ENCODE measurements at places on chromosomes 6 and 20. TPM values are rescaled to one million over a fixed set of nuclear protein-coding genes. Genes with fewer than 3 reads are reported as not detected.

Gene GNRH2
- total RNA-seq: 1.2 TPM

Gene MUC21
- total RNA-seq: not detected

Gene KIF25
- 0.35 TPM for total RNA-seq

Gene SLC22A7
- not detected for total RNA-seq

Gene AGPAT4
- total RNA-seq: 12.4 TPM

Gene VWA7
- 5.5 TPM for total RNA-seq

GRCh38 chr6:132085731-132086130, 134.6 kb upstream of the CCN2 start:
- H3K4me1 ChIP-seq: no peaks in the 10 kb centered on the region
- H3K27me3 ChIP-seq: no peaks in the 10 kb centered on the region
- H3K36me3 ChIP-seq: no peaks in the 10 kb centered on the region
- no peak overlapping the region for H3K4me3 ChIP-seq
- DNase-seq: no peak

DNA sequence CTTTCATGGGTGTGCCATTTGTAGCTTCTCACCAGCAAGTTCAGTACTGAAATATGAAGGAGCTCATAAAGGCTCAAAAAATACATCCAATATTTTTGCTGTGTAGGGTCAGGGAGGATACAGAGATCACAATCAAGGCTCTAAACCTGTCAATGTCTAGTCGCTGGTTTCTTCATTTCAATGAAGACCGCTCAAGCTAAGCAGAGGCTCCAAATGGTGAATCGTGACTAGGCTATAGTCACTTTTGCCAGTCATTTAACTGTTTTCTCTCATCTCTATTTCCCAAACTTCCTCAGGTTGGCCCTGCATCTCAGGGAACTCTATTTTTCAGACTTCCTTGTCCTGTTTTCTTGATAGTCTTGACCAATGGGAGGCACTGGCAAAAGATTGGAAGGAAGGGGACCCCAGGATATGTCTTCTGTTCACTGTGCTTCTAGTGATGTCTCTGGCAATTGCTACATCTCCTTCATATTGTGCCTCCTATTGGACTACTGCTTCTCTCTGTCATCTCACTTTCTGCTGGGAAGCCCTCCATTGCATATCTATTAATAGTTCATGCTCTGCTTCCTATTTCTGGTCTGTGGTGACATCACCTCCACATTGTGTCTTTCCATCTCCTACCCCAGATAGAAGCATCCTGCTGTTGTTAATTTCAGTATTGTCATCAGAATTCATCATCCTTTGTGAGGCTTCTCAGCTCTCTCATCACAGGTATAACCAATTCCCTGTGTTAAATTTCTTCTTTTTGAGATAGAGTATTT, 87.7 kb upstream of the FAM184A start:
- H3K4me3 ChIP-seq: no peak overlapping the region
- no peaks in the 10 kb centered on the region for H3K27me3 ChIP-seq
- no peaks in the 10 kb centered on the region for H3K36me3 ChIP-seq
- DNase-seq: no peak

- DNase-seq: no peak
- no peaks in the 10 kb centered on the region for H3K36me3 ChIP-seq
- H3K27ac ChIP-seq: peak overlapping the region; percentile 73
- H3K4me1 ChIP-seq: peaks cover 5% of the 10 kb centered on the region
- H3K4me3 ChIP-seq: peak overlapping the region; percentile 51
Observed at GRCh38 chr6:7390226-7390878, 744 bp downstream of the RIOK1 start.

GRCh38 chr20:4730780-4731179, 9.1 kb downstream of the PRND start:
- H3K27me3 ChIP-seq: no peaks in the 10 kb centered on the region
- H3K4me1 ChIP-seq: peaks cover 5% of the 10 kb centered on the region
- H3K36me3 ChIP-seq: no peaks in the 10 kb centered on the region
- no peak overlapping the region for H3K4me3 ChIP-seq

GRCh38 chr6:156313037-156313436, 464.1 kb upstream of the ARID1B start:
- no peak overlapping the region for H3K4me3 ChIP-seq
- no peaks in the 10 kb centered on the region for H3K36me3 ChIP-seq
- DNase-seq: no peak
- H3K27me3 ChIP-seq: no peaks in the 10 kb centered on the region
- peaks cover 2% of the 10 kb centered on the region for H3K4me1 ChIP-seq

- no peaks in the 10 kb centered on the region for H3K36me3 ChIP-seq
- peak; percentile 74 for DNase-seq
- no peak overlapping the region for H3K27ac ChIP-seq
- H3K27me3 ChIP-seq: no peaks in the 10 kb centered on the region
- peak overlapping the region; percentile 27 for H3K4me3 ChIP-seq
Observed at GRCh38 chr6:150418827-150419594, 50.2 kb downstream of the IYD start.

DNA sequence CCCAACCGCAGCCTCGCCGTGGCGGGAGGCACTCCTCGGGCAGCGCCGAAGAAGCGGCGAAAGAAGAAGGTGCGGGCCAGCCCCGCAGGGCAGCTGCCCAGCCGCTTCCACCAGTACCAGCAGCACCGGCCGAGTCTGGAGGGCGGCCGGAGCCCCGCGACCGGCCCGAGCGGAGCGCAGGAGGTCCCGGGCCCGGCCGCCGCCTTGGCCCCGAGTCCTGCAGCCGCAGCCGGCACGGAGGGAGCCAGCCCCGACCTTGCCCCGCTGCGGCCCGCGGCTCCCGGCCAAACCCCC, 525 bp downstream of the PNRC1 start:
- peak overlapping the region; percentile 64 for H3K4me3 ChIP-seq
- H3K27ac ChIP-seq: peak overlapping the region; percentile 100
- H3K27me3 ChIP-seq: no peaks in the 10 kb centered on the region
- H3K36me3 ChIP-seq: no peaks in the 10 kb centered on the region
- H3K4me1 ChIP-seq: peaks cover 3% of the 10 kb centered on the region
- DNase-seq: no peak

DNA sequence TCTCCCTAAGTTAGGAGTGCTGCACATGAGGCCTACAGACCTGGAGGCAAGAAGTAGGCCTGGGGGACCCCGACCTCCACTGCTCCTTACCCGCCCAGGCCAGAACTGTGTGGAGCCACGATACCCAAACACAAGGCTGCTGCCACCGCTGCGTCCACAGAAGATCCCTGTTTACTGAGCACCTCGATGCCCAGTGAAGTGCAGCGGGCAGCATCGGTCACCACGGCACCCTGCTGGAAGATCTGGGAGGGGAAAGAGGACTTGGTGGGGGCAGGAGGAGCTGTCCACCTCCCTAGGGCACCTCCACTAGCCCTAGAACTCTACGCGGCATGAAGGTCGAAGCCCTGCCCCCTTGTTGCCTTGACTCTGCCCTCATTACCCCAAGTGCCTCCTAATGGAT, 9.9 kb downstream of the GGT7 start:
- no peak for DNase-seq
- no peak overlapping the region for H3K4me3 ChIP-seq
- no peaks in the 10 kb centered on the region for H3K27me3 ChIP-seq
- H3K4me1 ChIP-seq: no peaks in the 10 kb centered on the region
- H3K27ac ChIP-seq: no peak overlapping the region
- no peaks in the 10 kb centered on the region for H3K36me3 ChIP-seq

GRCh38 chr6:16789329-16790038, 28.2 kb upstream of the ATXN1 start:
- H3K4me3 ChIP-seq: no peak overlapping the region
- no peak overlapping the region for H3K27ac ChIP-seq

DNA sequence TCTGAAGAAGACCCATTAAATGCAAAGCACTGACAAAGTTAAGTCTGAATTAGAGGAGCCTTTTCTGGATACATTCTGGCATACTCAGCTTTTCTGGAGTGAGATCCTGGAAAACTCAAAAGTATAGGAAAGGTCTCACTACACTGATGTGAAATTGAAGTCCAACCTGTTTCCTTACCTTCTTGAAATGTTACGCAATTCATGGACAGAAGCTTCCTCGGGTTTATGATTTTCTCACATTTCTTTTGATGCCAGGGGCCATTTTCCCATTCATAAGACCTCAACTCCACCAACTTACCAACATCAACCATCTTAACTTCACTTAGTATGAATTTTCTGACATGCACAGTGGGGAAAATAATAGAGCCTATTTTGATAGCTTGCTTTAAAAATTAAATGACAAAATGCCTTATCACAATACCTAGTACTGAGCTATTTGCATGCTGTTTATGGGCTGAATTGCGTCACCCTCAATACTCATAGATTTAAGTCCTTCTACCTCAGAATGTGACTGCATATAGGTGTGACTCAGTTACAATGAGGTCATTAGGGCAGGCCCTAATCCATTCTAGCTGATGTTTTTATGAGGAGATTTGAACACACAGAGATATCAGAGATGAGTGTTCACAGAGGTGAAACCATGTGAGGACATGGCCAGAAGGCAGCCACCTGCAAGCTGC, 73.4 kb upstream of the RAB32 start:
- H3K27me3 ChIP-seq: no peaks in the 10 kb centered on the region
- no peak for DNase-seq
- H3K36me3 ChIP-seq: no peaks in the 10 kb centered on the region
- H3K4me3 ChIP-seq: no peak overlapping the region
- H3K27ac ChIP-seq: no peak overlapping the region
- H3K4me1 ChIP-seq: no peaks in the 10 kb centered on the region

DNA sequence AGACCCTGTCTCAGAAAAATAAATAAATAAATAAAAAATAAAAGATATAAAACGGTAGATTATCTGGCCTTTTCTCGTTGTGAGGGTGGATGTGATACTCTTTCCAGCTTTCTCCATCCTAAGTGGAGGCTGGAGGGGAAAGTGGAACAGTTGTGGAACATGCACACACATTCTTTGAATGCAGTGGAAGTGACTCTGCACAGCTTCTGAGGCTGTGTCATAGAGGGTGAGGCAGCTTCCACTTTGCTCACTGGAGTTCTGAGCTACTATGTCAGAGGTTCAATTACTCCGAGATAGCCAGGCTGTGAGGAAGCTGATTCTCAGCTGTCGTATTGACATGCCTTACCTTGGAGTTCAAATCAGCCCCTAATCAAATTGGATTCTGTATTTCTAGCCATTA, 82.2 kb downstream of the CHMP4B start:
- H3K36me3 ChIP-seq: no peaks in the 10 kb centered on the region
- H3K4me1 ChIP-seq: no peaks in the 10 kb centered on the region
- DNase-seq: no peak
- H3K4me3 ChIP-seq: no peak overlapping the region
- no peak overlapping the region for H3K27ac ChIP-seq
- no peaks in the 10 kb centered on the region for H3K27me3 ChIP-seq
